Activated CD4-positive, CD25-positive, alpha-beta regulatory T cell treated with anti-CD3 and anti-CD28 coated beads, Interleukin-2, amount 50 U/mL, for 16 hours (primary cell): ENCODE measurements at places on chromosomes 1 and 21.

DNA sequence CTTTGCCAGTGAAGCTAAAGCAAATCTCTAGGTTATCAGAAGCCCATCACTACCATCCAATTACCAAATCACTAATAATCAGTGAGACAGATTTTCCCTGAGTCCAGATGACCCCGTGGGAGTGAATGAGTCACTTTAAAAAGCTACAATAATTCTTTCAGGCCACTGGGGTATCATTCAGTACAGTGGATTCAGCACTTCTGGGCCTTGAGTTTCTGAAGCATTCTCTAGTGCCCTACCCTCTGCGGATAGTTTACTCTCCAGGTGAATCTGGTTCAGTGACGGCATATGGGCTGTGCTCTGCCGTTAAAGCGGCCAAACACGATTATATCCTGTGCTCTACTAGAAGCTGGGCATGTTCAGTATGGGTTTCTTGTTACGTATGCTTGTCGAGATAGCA lies 26.1 kb downstream of the NR5A2 start:
- DNase-seq: no peak

DNA sequence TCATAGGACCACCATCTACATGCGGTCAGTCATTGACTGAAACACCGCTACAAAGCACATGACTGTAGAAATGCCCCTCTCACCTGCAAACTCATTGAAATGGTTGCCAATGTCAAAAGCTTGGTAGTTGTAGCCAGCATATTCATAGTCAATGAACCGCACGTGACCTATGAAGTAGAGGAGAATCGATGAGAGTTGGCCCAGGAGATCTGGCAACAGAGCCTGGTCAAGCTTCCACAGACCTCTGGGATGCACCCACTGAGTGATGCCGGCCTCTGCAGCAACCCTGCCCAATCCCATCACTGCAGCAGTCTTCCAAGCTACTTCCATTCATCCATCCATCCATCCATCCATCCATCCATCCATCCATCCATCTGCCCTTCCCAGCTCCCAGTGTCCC lies 11.9 kb downstream of the ETNK2 start:
- no peak for DNase-seq

GRCh38 chr1:5620997-5621396 lies 371.2 kb downstream of the NPHP4 start:
- no peak for DNase-seq

GRCh38 chr1:17711941-17712340 lies 43.2 kb upstream of the ACTL8 start:
- no peak for DNase-seq

GRCh38 chr21:41964171-41964570 lies 10.4 kb upstream of the C2CD2 start:
- DNase-seq: no peak
